ENCODE measurements at places on chromosomes 3 and 15.

DNA sequence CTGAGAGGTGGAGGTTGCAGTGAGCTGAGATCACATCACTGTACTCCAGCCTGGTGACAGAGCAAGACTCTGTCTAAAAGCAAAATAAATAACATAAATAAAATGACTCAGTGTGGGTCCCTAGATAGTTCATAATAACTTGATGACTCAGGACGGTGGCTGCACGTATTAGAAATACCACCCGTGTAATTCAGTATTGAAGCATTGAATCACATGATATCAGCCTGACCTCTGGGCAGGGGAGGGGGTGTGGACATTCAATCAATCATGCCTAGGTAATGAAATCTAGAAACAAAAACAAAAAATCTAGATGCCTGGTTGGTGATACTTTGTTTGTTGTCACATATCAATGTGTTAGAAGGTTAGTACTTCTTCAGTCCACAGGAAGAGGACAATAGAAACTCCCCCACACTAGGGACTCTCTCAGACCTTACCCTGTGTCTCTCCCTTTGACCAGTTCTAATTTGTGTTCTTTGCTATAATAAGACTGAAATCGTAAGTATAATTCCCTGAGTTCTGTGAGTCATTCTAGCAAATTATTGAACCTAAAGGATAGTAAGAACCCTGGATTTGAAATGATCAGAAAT, 177.3 kb downstream of the GAP43 start:
- no peak for DNase-seq

DNA sequence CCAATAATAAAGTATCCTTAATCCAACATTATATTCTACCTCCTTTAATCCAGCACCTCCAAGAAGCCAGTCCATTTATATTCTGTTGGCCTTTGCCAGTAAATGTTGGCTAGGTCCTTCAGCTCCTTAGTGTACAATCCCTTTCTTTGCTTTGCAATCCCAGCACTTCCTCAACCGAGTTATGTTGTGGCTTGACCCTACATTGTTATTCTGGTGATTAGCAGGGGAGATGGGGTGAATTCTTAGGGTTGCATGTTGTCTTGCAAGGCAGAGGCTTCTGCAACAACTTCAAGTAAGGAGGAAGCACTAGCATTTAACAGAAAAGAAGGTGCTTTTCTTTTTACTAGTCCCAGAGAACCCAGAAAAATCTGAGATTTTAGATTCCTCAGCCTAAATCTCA, 127.2 kb downstream of the CD47 start:
- DNase-seq: no peak

DNA sequence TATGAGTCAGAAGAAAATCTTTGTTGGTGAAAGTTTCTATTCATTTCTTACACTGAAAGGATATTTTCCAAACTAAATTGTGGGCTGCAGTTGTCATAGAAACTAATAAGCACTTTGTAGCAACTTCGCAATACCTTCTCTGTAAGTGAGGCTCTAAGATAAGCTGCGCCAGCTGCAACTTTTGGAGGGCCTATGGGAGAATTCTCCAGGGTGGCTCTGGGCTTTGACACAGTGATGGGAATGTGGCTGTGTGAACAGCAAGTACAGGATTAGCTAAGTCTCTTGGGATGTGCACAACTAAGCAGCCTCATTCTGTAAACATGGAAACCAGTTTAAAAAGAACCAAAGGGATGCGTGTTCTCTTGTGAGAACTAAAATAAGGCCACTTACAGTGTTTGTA, 124.6 kb upstream of the SGO1 start:
- no peak for DNase-seq

GRCh38 chr15:52308446-52309153, 13.0 kb upstream of the MYO5C start:
- DNase-seq: no peak

- no peak for DNase-seq
Measured at GRCh38 chr3:10450494-10451440, 54.6 kb downstream of the ATP2B2 start.

GRCh38 chr3:47741925-47742324, 39.8 kb downstream of the SMARCC1 start:
- DNase-seq: no peak

GRCh38 chr3:88997260-88997659, 110.2 kb upstream of the EPHA3 start:
- no peak for DNase-seq

DNA sequence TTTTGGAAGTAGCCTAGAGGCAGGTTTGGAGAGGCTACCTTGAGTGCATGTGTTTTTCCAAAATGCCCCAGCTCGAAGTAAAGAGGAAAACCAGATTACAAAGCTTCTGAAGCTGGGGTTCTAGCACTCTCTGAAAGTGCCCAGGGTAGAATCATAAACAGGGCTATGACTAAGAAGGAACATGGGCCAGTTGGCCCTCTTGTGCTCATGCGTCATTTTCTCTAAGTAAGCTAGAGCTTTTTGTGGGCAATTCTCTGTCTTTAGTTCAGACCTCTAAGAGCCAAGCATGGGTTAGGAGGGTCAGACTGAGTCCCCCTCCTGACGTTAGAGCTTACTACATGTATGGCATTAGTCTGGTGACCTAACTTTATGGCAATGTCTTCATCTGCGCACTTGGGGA, 129.5 kb upstream of the UMPS start:
- DNase-seq: no peak

- no peak for DNase-seq
Measured at GRCh38 chr3:43178891-43179366, 73.0 kb upstream of the POMGNT2 start.

DNA sequence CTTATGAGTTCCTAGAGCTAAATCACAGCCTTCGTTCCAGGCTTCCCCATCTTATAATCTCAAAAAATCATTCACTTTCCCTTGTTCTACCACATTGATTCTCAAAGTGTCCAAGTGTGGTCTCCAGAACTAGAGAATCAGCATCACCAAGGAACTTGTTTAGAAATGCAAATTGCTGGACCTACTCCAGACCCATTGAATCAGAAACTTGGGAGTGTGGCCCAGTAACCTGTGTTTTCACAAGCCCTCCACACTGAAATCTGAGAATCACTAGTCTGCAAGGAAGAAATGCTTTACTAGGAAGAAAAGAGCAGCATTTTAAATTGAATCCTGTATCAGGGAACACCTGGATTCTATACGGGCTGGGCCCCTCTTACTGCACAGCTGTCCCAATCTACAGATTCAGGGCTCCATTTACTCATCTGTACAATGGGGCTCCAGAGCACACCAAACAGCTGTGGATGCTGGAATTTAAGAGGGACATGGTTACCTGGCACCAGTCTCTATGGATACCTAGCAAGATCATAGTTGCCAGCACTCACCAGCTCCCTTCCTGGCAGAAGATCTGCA, 3.9 kb downstream of the MEGF11 start:
- DNase-seq: no peak

DNA sequence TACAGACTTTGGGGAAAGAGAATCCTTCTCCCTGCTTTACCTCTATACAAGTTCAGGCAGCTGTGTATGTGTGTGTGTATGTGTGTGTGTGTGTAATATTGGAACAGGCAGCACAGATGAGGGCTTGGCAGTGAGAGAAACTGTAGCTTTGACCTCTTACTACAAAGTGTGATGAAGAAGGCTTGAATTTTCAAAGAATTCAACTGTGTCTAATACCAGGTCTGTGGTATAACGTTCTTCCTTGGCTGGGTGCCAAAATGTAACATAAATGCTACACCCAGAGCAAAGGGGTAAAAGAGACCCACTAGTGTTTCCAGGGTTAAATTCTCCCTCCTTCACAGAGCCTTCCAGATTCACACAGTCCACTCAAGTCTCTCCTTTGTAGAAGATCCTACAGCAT, 51.1 kb downstream of the CHST2 start:
- DNase-seq: no peak

DNA sequence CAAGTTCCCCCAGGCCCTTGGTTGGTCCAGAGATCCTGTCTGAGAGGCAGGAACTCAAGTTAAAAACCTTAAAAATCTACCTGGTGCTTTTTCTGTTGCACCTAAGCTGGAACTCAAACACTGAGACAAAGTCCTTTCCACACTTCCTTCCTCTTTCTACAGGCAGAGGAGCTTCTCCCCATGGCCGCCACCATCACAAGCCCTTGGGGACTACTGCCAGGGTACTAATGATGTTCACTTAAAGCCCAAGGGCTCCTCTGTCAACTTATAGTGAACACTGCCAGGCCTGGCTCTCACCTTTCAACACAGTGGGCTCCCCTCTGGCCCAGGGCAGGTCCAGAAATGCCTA, 26.0 kb downstream of the TM4SF18 start:
- no peak for DNase-seq

All from activated T-cell treated with anti-CD3 and anti-CD28 coated beads, Interleukin-2, amount 50 U/mL, for 72 hours (primary cell).